Fibroblast of gingiva (primary cell): ENCODE measurements at places on chromosomes 3 and 15.

- peak; percentile 46 for DNase-seq
Observed at GRCh38 chr3:133821767-133822638, 16.4 kb downstream of the SRPRB start.

DNA sequence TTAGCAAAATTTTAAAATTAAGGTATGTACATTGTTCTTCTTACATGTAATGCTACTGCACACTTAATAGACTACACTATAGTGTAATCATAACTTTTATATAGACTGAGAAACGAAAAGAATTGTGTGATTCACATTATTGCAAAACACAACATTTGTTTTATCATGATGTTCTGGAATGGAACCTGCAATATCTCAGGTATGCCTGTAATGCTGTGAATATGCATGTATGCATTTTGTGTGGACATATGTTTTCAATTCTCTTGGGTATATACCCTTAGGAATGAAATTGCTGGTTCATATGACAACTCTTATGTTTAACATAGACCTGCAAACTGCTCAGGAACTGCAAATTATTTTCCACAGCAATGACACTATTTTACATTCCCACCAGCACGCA, 38.6 kb upstream of the TJP1 start:
- DNase-seq, result no peak

- DNase-seq, result no peak
Observed at GRCh38 chr15:66356077-66356358, 467 bp downstream of the TIPIN start.

DNA sequence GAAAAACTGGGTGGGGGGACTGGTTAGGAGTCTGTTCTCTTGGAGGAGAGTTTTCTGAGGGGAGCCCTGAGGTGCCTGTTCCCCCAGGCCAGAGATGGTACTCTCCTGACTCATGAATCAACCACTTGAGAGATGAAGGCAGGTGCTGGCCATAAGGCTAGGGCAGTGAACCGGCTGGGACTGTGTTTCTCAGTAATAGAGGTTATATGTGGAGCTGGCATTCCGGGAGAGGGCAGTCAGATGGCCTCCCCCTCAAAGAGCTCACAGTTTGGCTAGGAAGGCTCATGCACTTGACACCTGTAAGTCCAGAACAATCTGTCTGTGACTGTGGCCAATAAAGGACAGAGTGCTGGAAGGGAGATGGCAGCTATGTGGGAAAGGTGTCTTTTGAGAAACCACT, 10.0 kb upstream of the SCN10A start:
- no peak for DNase-seq

DNA sequence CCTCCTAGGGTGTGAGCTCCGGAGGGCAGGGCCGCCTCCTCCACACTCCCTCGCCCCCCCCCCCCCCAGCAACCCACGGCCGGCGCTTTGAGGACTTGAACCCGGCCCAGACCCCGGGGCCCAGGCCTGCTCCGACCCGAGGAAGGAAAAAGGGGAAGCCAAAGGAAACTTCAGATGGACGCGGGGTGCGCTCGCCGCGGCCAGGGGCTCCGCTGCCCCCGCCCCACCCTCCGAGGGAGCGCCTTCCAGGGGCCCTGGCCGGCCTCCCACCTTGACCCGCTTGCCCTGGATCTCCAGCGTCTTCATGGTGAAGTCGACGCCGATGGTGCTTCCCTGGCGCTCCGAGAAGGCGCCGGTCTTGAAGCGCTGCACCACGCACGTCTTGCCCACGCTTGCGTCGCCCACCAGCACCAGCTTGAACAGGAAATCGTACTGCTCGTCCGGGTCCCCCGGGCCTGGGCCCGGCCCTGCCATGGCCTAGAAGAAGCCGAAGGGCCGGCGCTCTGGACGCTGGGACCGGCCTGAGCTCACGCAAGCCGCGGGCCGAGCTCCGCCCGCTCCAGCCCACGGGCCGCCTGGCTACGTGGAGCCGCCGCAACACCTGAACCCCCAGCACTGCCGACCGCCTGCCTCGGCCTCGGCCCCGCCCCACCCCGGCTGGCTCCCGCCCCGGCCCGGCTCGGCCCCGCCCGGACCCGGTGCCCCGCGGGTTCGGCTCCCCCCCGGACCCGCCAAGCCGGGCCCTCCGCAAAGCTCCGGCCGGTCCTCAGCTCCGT, 400 bp downstream of the RAB43 start:
- DNase-seq, result no peak

GRCh38 chr15:60763688-60764087, 284.7 kb upstream of the ICE2 start:
- no peak for DNase-seq

GRCh38 chr3:20074226-20075063, 34.2 kb downstream of the KAT2B start:
- peak; percentile 47 for DNase-seq

- DNase-seq, result no peak
Observed at GRCh38 chr3:13282986-13283876, 136.9 kb downstream of the NUP210 start.

- peak; percentile 29 for DNase-seq
Observed at GRCh38 chr3:11060500-11061251, 68.1 kb downstream of the SLC6A1 start.

DNA sequence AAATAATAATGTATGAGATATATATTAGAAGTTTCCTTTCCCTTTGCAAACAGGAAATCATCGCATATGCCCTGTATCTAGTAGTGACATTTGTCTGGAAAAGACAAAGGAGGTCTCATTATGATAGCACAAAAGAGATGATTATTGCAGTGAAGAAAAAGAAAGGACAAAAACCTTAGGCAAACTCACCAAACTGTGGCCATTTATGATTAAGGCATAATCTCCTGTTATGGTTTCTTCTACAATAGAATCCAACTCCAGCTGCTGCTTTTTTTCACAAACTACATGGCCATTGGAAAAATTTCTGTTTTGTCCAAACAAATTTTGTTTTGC, 218.2 kb downstream of the ATP8B4 start:
- DNase-seq, result no peak

DNA sequence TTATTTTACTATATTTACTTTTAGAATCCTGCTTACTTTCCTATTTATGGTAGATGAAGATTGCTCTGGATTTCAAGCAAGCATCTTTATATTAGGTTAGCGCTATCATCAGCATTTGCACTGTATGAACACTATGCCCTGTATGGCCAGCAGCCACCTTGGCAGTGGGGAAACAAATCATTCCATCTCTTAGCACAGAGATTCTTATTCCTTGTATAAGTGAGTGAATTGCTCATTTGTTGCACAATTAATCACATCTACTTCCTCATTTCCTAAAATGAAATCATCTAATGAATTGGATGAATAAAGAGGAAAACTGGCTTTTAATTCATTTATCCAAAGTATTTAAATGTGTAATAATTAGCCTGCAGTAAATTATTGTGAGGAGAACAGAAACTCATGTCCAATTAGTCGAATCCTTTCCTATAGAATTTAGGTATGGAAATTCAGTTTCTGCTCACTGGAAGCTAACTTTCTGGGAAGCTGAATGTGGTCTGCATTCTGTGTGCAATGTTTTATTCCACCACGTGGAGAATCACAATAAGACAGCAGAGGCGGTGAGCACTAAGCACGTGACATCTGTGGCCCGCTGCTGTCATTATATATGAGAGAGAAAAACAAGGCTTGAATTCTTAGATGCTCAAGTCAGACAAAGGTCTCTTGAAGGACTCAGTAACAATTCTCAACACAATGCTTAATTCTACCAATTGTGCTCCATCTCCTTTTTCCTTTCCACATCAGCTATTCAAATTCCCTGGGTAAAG, 93.4 kb downstream of the PEX5L start:
- DNase-seq, result no peak

GRCh38 chr15:63196842-63197241, 7.4 kb downstream of the RAB8B start:
- no peak for DNase-seq

DNA sequence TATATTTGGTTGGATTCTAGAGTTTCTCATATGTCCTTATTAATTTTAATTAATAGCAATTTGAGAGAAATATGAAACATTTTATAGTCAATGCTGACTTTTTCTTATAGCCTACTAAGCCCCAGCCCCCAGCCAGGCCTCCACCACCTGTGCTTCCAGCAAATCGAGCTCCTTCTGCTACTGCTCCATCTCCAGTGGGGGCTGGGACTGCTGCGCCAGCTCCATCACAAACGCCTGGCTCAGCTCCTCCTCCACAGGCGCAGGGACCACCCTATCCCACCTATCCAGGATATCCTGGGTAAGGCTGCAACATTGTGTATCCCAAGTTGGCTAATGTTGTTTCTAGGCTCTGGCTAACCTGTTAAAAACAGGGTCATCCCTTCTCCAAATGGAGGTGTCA, 66.7 kb downstream of the PDCD6IP start:
- no peak for DNase-seq

DNA sequence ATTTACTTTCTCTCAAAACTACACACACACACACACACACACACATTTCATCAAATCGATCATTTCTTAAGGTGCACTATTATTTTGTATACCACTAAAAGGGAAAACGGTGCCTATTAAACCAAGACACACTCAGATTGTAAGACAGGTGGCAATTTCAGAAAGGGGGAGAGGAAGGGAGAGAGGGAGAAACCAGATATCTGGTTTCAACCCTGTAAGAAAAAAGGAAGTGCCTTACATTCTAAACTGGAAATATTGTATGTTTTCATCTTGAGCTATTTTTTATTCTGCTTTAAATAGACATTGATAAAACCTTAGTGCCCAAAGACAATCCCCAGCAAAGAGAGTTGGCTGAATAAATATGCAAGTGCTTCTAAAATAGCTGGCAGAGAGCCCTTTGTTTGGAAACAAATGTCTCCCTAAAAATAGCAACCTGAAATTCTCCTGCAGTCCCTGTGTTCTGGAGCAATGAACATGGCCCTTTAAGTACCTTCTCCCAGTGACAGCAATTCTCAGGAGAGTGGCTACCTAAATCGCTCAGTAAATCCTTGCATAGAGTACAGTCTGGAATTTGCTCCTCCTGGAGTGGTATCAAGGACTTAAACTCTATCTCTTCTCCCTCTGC, 85.7 kb downstream of the RARB start:
- DNase-seq, result no peak

- no peak for DNase-seq
Observed at GRCh38 chr3:192727032-192727847, at the start of gene FGF12. TSS of gene FGF12 (minus strand) at chr3:192727541.

DNA sequence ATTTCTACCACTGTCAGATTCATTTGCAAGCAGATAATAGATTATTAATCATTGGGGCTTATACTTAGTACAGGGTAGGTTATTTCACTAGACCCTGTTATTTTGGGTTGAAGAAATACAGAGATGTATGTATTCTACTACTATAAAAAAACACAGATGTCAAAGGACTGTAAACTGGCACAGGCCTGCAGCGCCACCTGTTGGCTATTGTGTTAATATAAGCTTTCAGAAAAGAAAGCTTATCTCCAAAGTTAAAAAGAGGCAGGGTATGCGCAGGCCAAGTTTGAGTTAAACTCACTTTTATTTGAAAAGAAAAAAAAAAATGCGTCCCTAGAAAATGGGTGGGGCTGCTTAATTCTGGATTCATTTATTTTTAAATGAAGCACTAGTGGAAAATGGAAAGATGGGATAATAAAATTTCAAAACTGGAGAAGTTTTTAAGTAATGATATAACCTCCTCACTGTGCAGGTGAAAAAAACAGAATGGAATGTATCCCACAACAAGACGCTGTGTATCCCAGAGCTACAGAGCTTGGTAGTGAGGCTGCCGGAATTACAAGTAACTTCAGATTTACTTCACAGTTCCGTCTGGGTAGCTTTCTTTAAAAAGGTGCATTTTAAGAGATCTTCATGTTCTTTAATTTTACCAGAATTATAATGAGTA, 407.2 kb upstream of the TGFBR2 start:
- DNase-seq, result peak; percentile 26

DNA sequence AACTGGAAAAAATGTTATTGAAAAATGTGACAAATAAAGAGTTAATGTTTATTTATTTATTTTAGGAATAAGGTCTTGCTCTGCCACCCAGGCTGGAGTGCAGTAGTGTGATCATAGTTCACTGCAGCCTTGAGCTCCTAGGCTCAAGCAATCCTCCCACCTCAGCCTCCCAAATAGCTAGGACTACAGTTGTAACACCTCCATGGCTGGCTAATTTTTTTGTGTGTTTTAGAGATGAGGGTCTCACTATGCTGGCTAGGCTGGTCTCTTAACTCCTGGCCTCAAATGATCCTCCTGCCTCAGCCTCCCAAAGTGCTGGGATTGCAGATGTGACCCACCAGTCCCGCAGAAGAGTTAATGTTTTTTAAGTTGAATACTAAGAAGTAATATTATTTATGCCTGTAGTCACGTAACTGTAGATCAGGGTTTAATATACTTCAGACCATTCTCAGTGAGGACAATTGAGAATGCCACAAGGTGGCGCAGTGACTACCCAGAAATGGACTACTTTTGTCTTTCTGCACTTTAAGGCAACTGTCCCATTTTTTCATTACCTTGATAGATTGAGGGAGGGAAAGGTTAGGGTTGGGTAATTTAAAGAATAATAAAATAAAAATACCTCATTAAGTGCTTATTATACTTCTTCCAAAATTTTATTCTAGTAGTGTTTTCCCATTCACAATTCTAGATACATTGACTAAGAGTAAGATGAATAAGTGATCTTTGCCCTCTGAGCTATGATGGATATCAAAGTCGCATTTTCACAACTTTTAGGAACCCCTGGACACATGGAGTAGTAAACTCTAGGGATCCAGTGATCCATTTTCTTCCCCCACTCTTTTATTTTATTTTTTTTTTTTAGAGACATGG, 6.0 kb downstream of the MUC13 start:
- peak; percentile 55 for DNase-seq

DNA sequence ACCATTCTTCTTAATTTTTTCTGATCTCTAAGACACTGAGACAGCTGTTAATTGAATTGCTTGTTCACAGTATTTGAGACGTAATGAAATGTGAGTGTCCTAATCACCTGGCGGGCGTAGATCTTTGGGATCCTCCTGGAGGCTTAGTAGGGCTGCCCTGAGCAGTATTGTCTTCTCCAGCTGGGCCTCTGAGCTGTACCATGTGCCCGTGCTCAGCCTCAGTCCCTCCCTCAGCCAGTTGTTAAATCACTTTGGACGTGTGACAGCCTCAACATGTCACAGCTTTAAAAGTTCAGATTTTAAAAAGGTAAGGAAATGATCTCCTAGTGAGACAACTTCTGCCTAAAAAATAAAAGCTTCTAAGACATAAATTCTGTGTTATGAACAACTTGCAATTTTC, 35.5 kb downstream of the IGF1R start:
- DNase-seq, result no peak

- no peak for DNase-seq
Observed at GRCh38 chr3:42664438-42664803, 10.9 kb downstream of the ZBTB47 start.

DNA sequence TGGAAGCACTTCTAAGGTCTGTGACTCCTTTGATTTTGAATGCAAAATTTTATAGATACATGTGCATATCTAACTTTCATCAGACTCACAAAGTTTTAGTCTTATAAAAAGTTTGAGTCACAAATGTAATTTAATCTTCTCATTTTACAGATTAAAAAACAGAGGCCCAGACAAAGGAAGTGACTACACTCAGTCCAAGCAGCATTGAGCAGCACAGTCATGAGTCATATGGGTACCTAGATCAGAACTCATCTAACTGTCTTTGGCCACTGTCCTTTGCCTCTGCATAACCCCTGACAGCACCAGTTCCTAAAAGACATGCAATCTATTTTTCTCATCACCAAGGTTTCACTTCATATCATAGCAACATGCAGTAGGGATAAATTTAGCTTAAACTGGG, 210.7 kb upstream of the KCNH8 start:
- no peak for DNase-seq
